ENCODE measurements at places on chromosomes 1 and 21. TPM values are rescaled to one million over a fixed set of nuclear protein-coding genes. Genes with fewer than 3 reads are reported as not detected.

DNA sequence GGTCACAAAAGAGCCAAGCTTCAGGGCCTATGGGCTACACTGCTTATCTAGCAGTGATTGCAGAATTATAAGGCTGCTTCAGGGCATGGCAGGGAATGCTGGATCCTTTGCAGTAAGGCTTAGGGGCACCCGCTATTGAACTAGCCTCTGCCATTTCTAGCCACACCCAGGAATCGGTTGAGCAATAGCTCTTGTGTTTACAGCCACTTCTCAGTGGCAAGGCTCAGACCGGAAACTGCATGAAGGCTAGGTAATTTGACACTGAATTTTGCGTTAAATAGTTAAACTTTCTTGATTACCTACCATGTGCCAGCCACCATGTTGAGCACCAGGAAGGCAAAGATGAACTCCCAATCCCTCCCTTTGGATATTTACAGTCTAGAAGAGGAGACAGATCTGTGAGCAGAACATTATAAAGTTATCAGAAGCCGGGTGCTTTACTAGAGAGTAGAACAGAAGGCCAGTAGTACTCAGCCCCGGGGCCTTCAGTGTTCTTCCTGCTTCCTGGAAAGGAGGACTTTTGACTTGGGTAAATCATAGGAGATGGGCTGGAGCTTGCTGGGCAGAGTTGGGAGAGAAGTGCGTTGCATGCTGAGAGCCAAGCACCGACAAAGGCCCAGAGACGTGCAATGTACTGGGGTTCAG is 98.6 kb upstream of the LPGAT1 start:
- peak overlapping the region; percentile 68 for H3K27ac ChIP-seq
- no peaks in the 10 kb centered on the region for H3K36me3 ChIP-seq
- no peaks in the 10 kb centered on the region for H3K27me3 ChIP-seq
- peaks cover 45% of the 10 kb centered on the region for H3K4me1 ChIP-seq

DNA sequence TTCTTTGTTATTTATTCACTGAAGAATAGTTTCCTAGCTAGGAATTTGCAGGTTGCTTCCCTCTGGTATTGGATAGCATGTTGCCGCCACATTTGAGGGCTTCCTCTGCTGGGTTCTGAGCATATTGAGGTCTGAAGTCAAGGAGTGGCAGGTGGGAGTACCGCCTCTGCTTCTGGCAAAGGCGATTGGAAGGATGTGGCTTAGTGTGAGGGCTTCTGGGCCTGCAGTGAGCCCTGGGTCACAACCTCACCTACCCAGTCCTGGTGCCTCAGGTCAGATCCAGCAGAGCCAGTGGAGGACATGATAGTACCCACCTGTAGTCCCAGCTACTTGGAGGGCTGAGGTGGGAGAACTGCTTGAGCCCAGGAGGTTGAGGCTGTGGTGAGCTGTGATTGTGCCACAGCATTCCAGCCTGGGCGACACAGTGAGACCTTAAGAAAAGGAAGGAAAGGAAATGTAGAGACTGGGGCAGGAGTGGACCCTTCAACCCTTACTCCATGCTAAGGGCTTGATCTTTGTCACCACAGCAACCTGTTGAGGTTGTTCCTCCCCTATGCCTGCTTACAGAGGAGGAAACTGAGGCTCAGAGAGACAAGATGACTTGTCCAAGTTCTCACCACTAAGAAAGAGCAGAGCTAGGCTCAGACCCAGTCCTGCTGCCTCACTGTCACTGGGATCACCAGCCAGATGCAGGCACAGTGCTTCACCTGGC is 22.8 kb downstream of the A3GALT2 start:
- no peak overlapping the region for H3K27ac ChIP-seq
- H3K27me3 ChIP-seq = peaks cover 26% of the 10 kb centered on the region
- H3K36me3 ChIP-seq = no peaks in the 10 kb centered on the region
- H3K4me1 ChIP-seq = peaks cover 6% of the 10 kb centered on the region
- no peak overlapping the region for H3K4me3 ChIP-seq

Gene OR2T11
- total RNA-seq = not detected

Gene UTS2
- not detected for total RNA-seq

DNA sequence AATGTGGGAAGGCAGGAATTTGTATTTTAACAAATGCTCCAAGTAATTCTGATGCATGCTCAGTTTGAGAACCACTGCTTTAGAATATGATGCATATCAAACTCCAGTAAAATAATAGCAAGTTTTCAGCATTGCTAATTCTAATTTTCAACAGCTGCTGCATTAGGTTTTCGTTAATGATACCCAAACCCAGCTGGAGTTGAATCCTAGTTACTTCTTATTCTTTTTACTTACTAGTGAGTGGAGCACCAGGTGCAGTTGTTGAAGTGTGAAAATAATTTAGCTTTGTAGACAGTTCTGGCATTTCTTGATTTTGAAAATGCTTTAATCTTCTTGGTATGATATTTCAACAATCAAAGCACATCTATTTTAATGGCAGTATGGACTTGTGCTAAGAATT is 138.5 kb downstream of the HS2ST1 start:
- no peaks in the 10 kb centered on the region for H3K36me3 ChIP-seq
- no peak overlapping the region for H3K4me3 ChIP-seq
- no peaks in the 10 kb centered on the region for H3K27me3 ChIP-seq
- no peak overlapping the region for H3K27ac ChIP-seq
- H3K4me1 ChIP-seq = no peaks in the 10 kb centered on the region
- no peak for DNase-seq

Gene ERICH3
- not detected for total RNA-seq

Gene WNT9A
- total RNA-seq = 0.04 TPM

All from K562 (cell line).